ENCODE measurements at places on chromosomes 5 and 9.

GRCh38 chr5:141094481-141095262 lies at the start of gene PCDHB2:
Gene PCDHB2 (plus strand): TSS chr5:141094615. CDS start chr5:141094791, 176 bp downstream.
- H3K4me3 ChIP-seq, result peak within 1 kb of the TSS; percentile 68
- H3K4me1 ChIP-seq, result no peaks in the 10 kb centered on the region
- no peaks in the 10 kb centered on the region for H3K27me3 ChIP-seq
- DNase-seq, result peak; percentile 98
- no peaks in the 10 kb centered on the region for H3K36me3 ChIP-seq
- peak within 1 kb of the TSS; percentile 70 for H3K27ac ChIP-seq

DNA sequence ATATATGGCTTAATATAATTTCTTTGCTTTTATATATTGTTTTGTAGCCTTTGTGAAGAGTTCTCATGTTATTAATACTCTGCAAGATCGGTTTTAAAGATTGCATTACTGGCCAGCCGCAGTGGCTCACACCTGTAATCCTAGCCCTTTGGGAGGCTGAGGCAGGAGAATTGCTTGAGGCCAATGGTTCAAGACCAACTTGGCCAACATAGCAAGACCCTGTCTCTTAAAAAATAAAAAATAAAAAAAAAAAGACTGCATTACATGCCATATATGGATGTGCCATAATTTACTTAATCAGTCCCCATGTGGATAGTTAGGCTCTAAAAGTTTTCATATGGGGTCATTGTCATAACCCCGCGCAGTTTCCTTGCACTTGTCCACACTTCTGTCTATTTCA lies 31.0 kb upstream of the TNFAIP8 start:
- DNase-seq, result no peak
- no peak overlapping the region for H3K4me3 ChIP-seq
- H3K27me3 ChIP-seq, result no peaks in the 10 kb centered on the region
- H3K27ac ChIP-seq, result no peak overlapping the region
- H3K4me1 ChIP-seq, result peaks cover 46% of the 10 kb centered on the region

DNA sequence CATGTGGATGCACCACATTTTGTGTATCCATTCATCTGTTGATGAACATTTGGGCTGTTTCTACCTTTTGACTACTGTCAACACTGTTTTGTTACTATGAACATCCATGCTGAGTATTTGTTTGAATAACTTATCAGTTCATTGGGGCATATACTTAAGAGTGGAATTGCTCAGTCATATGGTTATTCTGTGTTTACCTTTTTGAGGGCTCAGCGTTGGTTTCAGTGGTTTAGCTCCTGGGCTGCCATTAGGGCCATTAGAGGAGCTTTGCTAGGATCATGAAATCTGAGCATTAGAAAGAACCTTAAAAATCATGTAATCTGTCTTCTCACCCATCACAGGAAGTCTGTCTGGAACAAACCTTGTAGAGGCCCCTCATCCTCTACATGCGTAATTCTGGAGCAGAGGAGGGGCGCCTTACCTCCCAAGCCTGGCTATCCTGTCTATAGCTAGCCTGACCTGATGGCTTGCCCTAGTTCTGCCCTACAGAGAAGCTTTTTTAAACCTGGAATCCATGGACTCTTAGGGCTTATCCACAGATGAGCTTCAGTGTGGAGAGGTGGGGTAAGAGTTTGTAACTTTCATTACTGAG lies 92.9 kb downstream of the PDZD2 start:
- H3K4me3 ChIP-seq, result no peak overlapping the region
- DNase-seq, result no peak
- H3K36me3 ChIP-seq, result no peaks in the 10 kb centered on the region
- no peaks in the 10 kb centered on the region for H3K27me3 ChIP-seq

GRCh38 chr9:97059626-97060025 lies 20.7 kb upstream of the CTSV start:
- H3K27ac ChIP-seq, result no peak overlapping the region
- DNase-seq, result no peak
- no peaks in the 10 kb centered on the region for H3K27me3 ChIP-seq
- no peak overlapping the region for H3K4me3 ChIP-seq
- no peaks in the 10 kb centered on the region for H3K36me3 ChIP-seq
- peaks cover 3% of the 10 kb centered on the region for H3K4me1 ChIP-seq

DNA sequence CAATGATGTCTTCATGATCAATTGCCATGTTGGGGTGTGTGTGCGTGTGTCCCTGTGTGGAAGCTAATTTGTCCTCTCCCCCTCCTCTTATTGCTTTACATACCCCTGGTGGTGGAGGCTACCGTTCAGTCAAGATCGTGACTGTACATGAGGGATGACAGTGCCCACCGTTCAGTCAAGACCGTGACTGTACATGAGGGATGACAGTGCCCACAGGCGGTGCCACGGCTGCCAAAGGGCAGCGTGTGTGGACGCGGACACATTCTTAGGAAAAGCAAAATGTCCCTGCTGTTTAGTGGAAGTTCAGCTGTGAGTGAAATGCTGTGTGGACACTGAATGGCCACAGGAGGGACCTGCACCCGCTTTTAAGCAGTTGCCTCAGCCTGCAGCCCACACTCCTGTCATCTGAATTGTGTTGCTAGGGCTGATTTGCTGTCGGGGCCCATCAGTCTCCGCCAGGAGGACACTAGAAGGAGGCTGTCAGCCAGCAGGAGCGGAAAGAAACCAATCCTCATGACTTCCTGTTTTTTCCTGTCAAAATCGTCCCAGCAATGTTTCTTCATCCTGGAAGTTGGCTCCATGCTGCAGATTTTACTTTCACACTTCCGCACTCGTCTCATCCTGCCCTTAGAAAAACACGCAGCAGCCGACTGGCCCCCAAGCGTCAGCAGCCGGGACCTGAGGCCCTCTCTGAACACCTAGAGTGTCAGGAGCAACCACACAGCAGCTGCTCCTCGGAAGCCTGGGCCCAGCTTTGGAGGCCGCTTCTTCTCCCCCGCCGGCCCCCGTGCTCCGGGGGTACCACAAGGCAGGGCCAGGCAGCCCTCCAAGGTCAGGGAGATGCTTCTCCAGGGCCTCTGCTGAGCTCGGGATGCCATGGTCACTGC lies 9.1 kb downstream of the OR2V1 start:
- peaks cover 8% of the 10 kb centered on the region for H3K27me3 ChIP-seq
- DNase-seq, result peak; percentile 52
- no peak overlapping the region for H3K27ac ChIP-seq

GRCh38 chr5:604391-604831 lies 7.7 kb upstream of the CEP72 start:
- no peak overlapping the region for H3K27ac ChIP-seq
- no peaks in the 10 kb centered on the region for H3K27me3 ChIP-seq
- H3K36me3 ChIP-seq, result no peaks in the 10 kb centered on the region
- H3K4me3 ChIP-seq, result no peak overlapping the region

DNA sequence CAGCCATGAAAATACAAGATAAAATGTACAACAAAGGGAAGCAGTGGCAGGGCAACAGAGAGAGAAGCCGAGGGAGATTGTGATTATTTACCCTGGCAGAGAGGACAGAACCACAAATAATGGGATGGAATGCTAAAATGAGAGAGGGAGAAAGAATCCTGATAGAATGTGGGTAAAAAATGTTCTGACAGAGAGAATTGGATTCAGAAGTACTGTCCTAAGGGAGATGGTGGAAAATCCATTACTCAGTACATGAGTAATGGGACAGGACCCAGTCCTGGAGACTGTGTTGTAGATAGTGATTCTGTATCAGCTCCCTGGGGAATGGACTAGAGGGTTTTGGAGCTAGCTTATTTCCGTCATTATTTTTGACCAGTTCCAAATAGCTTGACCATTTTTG lies 831.5 kb downstream of the MAT2B start:
- H3K4me3 ChIP-seq, result no peak overlapping the region
- no peaks in the 10 kb centered on the region for H3K27me3 ChIP-seq
- DNase-seq, result no peak
- H3K4me1 ChIP-seq, result no peaks in the 10 kb centered on the region
- H3K36me3 ChIP-seq, result no peaks in the 10 kb centered on the region

DNA sequence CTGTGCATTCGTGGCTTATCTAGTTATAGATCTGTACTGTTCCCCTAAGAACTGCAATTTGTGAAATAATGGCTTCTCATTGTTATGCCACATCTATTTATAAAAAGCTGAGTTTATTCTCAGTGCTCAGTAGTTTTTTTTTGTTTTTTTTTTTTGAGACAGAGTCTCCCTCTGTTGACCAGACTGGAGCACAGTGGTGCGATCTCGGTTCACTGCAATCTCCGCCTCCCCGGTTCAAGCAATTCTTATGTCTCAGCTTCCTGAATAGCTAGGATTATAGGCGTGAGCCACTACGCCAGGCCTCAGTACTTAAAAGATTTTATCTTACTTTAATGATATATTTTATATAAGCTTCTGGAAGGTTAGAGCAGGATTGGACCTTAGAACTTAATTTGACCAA lies 19.0 kb downstream of the SEC61B start:
- no peaks in the 10 kb centered on the region for H3K4me1 ChIP-seq
- H3K27ac ChIP-seq, result no peak overlapping the region
- H3K4me3 ChIP-seq, result no peak overlapping the region
- peak; percentile 37 for DNase-seq

- no peak for DNase-seq
- H3K27ac ChIP-seq, result no peak overlapping the region
- H3K36me3 ChIP-seq, result no peaks in the 10 kb centered on the region
- H3K4me1 ChIP-seq, result 0 out of 2 replicates have a peak, but pooled peaks cover under 1% of the 10 kb centered on the region
Measured at GRCh38 chr9:104173067-104173466, 79.0 kb downstream of the SMC2 start.

- no peak overlapping the region for H3K27ac ChIP-seq
- no peak for DNase-seq
- H3K4me3 ChIP-seq, result no peak overlapping the region
- H3K36me3 ChIP-seq, result no peaks in the 10 kb centered on the region
Measured at GRCh38 chr5:15573590-15573989, 73.6 kb downstream of the FBXL7 start.

GRCh38 chr5:171599957-171600612 lies 180.6 kb downstream of the FGF18 start:
- no peak for DNase-seq
- H3K4me3 ChIP-seq, result no peak overlapping the region
- H3K4me1 ChIP-seq, result no peaks in the 10 kb centered on the region
- no peak overlapping the region for H3K27ac ChIP-seq
- no peaks in the 10 kb centered on the region for H3K27me3 ChIP-seq
- no peaks in the 10 kb centered on the region for H3K36me3 ChIP-seq

GRCh38 chr5:140342287-140342686 lies 4.1 kb downstream of the HBEGF start:
- H3K4me3 ChIP-seq, result no peak overlapping the region
- H3K36me3 ChIP-seq, result no peaks in the 10 kb centered on the region
- no peak overlapping the region for H3K27ac ChIP-seq
- DNase-seq, result no peak
- peaks cover 13% of the 10 kb centered on the region for H3K4me1 ChIP-seq

DNA sequence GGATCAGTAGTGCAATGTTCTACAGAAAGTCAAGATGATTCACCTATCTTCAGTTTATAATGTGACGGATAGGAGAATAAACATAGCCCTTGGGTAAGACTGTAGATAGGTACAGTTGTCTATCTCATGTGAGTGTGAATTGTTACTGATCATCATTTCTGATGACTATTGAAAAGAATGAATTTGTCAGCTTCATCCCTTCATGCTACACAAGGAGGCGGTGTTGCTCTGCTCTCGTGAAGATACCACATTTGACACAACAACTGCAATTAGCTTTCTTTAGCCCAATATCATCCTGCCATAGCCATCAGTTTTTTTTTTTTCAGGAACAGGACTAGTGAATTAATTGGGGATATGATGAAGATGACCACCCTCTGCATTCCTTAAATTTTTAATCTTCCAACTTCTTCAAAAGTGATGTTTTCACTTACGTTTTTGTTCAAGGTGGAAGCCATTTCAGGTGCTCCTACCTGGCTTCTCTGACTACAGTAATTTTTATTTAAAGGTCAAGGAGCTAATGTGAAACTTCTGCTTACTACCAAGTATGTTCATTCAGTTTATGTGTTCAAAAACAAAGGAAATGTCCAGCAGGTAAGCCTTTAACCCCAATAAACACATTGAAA lies 152.9 kb upstream of the MOCS2 start:
- no peak overlapping the region for H3K27ac ChIP-seq
- no peaks in the 10 kb centered on the region for H3K36me3 ChIP-seq
- no peak overlapping the region for H3K4me3 ChIP-seq
- H3K27me3 ChIP-seq, result no peaks in the 10 kb centered on the region
- no peaks in the 10 kb centered on the region for H3K4me1 ChIP-seq

DNA sequence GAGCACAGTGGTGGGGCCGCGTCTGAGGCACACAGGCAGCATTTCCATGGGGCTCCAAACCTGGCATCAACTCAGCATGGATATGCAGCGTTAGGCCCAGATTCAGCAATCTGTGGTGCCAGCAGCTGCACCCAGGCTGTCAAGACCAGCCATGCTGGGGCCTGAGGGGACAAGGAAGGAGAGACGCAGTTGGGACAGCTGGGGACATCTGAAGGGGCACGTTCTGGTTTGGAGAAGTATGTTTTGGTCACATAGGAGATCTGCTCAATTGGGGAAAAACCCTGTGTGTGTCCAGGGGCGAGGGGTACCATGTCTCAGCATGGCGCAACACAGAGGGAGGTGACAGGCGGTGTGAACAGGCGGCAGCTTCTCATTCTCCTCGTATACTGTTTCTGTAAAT lies 66.6 kb upstream of the ECM2 start:
- H3K4me1 ChIP-seq, result no peaks in the 10 kb centered on the region
- H3K27me3 ChIP-seq, result no peaks in the 10 kb centered on the region
- no peak for DNase-seq
- H3K4me3 ChIP-seq, result no peak overlapping the region

Data from GM23338 (cell line).